ENCODE measurements at places on chromosomes 5 and 9.

- no peak for DNase-seq
Measured at GRCh38 chr5:116559239-116559638, 15.4 kb downstream of the SEMA6A start.

GRCh38 chr9:112080831-112081542 lies 94.1 kb downstream of the SUSD1 start:
- DNase-seq = no peak

GRCh38 chr5:150376799-150377771 lies 19.6 kb downstream of the TCOF1 start:
- no peak for DNase-seq

- DNase-seq = no peak
Measured at GRCh38 chr9:5895782-5896181, 5.1 kb downstream of the MLANA start.

GRCh38 chr5:66410122-66410521 lies 186.1 kb upstream of the MAST4 start:
- DNase-seq = no peak

DNA sequence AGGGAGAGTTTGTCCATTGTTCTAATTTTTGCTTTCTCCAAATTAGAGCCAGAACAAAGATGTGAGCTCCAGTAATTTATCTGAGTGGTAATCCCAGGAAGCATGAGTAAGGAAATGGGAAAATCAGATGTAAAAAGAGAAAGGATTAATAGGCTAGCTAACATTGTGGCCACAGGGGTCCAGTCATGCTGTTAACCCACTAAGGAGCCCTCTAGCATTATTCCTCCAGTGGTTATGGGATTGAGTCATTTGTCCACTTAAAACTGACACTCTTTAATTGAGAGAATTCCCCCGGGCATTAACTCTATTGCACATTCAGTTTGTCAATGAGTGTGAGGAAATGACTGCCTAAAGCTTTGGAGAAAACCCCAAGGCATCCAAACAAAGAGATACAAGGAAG lies 700.3 kb upstream of the TYRP1 start:
- DNase-seq = no peak

DNA sequence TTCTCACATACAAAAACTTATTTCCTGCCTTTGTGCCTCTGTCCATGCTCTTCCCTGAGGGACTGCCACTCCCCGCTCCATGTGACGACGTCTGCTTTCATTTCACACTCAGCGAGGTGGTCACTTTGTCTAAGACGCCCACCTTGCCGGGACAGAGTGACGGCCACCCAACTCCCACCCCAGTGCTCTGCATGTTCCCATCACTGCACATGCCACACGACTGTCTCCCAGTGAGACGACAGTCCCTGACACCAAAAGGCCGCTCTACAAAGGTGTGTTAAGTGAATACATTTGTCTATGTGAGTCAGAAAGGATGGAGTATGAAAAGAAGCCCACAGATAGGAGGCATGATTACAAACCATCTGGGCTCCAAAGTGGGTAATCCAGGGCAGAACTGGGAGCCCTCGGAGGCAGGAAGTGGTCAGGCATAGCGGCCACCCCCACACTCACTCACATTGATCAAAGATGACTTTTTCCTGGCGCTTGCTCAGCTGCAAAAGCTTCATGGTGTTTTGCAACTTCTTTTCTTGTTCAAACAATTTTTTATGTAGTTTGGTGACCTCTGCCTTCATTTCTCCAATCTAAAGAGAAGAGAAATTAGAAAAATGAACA lies 185.8 kb downstream of the CDK5RAP2 start:
- DNase-seq = no peak

GRCh38 chr5:136067422-136067821 lies 38.6 kb downstream of the TGFBI start:
- no peak for DNase-seq

GRCh38 chr5:131148835-131149234 lies 16.2 kb downstream of the HINT1 start:
- DNase-seq = no peak

DNA sequence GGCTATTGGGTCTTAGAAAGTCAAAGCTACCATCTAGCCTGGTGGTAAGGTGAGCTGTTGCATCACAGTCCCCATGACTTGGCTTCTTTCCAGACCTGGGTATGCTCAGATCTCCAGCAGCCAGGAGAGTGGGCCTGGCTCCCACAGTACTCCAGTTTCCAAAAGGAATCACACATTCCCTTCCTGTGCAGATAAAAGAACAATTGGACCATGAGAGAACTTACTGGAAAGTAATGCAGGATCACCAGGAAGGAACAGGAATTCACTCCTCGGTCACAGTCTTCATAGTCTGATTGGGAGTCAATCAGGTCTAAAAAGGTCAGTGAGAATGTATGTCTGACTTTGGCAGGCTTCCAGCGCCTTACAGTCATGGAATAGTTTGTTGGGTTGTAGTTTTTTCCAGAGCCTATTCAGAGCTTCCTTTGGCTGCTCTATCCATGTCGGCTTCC lies 47.8 kb upstream of the CD180 start:
- DNase-seq = no peak

DNA sequence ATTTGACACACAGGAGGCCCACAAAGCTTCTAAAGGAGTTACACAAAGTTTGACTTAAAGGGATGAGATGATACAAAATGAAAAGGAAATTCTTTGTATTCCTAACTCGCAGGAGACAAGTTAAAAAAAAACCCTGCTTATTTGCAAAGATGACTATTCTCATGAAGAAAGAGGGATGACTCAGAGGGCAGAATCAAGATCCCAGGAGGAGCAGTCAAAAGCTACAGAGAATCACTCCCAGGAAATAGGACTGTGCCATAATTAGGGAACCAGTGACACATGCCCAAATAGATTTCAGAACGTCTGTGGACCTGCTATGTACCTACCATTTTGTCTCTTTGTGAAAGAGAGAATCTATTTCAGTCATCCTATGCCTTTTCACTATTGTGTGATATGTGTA lies 103.5 kb upstream of the ARRDC3 start:
- DNase-seq = peak; percentile 12

DNA sequence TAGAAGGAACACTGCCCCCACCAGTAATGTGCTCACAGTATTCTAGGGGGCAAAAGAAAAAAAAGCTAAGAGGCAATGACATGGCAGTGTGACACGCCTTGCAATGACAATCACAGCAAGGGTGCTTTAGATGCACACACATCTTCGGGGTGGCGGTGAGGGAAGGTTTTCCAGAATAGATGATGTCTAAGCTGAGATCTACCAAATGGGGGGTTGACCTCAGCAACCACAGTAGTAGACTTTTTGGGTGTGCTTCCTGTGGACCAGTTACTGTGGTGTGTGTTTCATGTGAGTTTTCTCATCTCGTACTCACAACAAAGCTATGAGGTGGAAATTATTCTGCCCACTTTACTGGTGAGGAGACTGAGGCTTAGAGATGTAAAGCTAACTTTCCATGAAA lies 10.2 kb upstream of the IL12B start:
- DNase-seq = no peak

GRCh38 chr5:134503088-134503936 lies 22.2 kb upstream of the JADE2 start:
- DNase-seq = peak; percentile 90

GRCh38 chr5:34574936-34575467 lies 81.1 kb upstream of the RAI14 start:
- DNase-seq = no peak

DNA sequence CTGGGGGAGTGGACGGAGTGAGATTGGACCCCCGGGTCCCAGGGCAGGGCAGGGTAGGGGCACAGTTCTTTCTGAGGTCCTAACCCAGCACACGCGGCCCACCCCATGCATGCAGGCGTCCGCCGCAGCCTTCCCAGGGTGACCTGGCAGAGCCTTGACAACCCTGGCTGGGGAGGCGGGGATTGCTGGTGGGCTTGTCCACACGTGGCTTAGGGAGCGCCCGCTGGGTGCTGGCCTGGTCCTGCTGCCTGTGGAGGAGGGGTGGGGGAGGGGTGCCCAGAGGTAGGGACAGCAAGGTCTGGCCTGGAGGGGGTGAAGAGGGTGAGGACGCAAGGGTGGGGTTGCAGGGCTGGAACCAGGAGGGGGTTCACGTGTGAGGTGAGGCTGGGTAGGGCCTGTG lies 6.0 kb downstream of the RXRA start:
- DNase-seq = no peak
